ENCODE measurements at places on chromosomes 6 and 20.

DNA sequence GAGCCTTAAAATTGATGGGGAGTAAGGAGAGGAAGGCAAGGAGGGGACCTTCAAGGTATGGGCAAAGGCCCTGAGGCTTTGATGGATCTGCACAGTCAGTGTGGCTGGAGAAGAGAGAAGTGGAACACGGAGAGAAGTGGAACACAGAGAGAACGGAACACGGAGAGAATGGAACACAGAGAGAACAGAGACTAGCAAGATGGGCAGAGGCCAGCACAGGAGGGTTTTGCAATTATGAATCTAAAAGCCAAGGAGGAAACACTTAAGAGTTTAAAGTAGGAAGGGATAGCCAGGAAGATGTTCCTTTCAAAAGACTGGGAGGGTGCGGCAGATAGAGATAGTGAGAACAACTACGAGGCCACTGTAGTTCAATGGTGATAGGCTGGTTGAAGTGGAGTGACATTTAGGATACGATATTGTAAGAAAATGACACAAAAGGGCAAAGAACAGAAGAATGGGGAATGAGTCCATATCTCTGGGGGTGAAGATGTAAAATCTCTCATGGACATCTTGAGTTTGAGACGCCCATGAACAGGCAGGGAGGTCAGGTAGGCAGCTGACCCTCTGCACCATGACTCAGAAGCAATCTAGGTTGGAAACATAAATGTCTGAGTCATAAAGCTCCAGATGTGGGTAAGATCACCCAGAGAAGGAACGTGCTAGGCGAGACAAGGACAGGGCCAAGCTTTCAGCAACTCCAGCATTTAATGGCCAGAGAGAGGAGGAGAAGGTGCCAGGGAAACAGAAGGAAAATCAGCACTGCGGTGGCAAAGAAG, 25.4 kb downstream of the ZMYND8 start:
- DNase-seq = no peak

GRCh38 chr20:38269040-38269439, 8.5 kb upstream of the KIAA1755 start:
- no peak for DNase-seq

DNA sequence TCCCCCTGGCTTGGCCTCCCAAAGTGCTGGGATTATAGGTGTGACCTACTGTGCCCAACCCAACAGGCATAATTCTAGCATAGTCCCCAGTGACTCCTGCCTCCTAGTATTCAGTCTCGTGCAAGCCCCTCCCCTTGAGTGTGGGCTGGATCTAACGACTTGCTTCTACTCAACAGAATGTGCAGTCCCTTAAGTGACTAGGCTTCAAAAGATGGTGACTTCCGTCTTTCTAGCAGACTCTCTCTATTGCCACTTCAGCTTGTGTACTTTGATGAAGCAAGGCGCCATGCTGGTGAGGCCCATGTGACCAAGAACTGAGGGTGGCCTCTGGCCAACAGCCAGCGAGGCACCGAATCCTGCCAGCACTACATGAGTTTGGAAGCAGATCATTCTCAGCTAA, 109.6 kb upstream of the TRAF3IP2 start:
- no peak for DNase-seq

DNA sequence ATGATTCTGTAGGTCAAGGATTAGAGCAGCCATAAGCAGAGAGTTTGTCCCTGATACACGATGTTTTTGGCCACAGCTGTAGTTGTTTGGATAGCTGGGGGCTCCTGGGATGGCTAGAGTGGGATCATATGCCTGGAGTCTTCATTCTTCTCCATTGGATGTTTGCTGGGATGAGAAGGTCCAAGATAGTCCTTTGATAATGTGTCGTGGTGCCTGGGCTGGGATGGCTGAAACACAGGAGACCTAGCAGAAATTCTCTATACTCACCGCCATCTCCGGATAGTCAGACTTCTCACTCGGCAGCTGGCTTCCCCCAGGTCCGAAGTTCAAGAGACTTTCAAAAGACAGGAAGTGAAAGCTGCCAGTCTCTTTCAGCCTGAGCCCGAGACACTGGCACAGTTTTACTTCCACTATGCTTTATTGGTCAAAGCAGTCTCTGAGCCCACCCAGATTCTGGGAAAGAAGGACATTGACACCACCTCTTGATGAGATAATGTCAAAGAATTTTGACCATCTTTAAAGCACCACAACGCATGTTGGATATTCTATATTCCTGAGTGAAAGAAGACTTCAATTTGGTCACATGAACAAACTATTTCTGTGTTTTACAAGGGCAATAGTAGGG, 16.0 kb downstream of the MARCKS start:
- no peak for DNase-seq

All from right renal cortex interstitium (tissue), 3 donors.